ENCODE measurements at places on chromosomes 6 and 20.

- DNase-seq, result no peak
Measured at GRCh38 chr6:17829905-17830304, 123.2 kb upstream of the NUP153 start.

GRCh38 chr20:53872081-53872541, 198.3 kb downstream of the BCAS1 start:
- no peak for DNase-seq

- DNase-seq, result no peak
Measured at GRCh38 chr20:634148-634925, 18.7 kb downstream of the SRXN1 start.

- no peak for DNase-seq
Measured at GRCh38 chr6:20931772-20932171, 397.5 kb downstream of the CDKAL1 start.

GRCh38 chr6:45174045-45174444, 154.1 kb upstream of the RUNX2 start:
- DNase-seq, result no peak

- no peak for DNase-seq
Measured at GRCh38 chr20:37075932-37076685, 19.7 kb downstream of the RBL1 start.
